Activated T-helper 1 cell treated with anti-CD3 and anti-CD28 coated beads, Interleukin-12 subunit alpha, Interleukin-12 subunit beta, Interleukin-2, Interleukin-4 antibody, amounts not matched to agents 30 ng/mL and 10 ng/mL and 1 ng/mL, durations not matched to agents 14 hours and 24 hours and 36 hours (primary cell): ENCODE measurements at places on chromosomes 3 and 15. TPM values are rescaled to one million over a fixed set of nuclear protein-coding genes. Genes with fewer than 3 reads are reported as not detected.

Gene SNTN
- total RNA-seq, result not detected in 2 replicates

Gene GOLGA8T
- total RNA-seq, result 0.22 TPM in 1 of 2 replicates, not detected in the other

Gene CCDC32
- 28.4 and 36.9 TPM in 2 replicates for total RNA-seq

Gene LMAN1L
- 0.75 and 0.93 TPM in 2 replicates for total RNA-seq

Gene ST3GAL6
- 0.44 and 0.83 TPM in 2 replicates for total RNA-seq

Gene ADAMTSL3
- not detected in 2 replicates for total RNA-seq

Gene CCK
- not detected in 2 replicates for total RNA-seq

Gene C2CD4A
- total RNA-seq, result 0.13 and 0.17 TPM in 2 replicates

Gene TGFBR2
- 58.2 and 59.6 TPM in 2 replicates for total RNA-seq

Gene SPTBN5
- 1.2 and 1.9 TPM in 2 replicates for total RNA-seq

Gene ROPN1
- total RNA-seq, result not detected in 2 replicates

Gene HGD
- 0.16 TPM in 1 of 2 replicates, not detected in the other for total RNA-seq

Gene SOX14
- not detected in 2 replicates for total RNA-seq

Gene CCR3
- total RNA-seq, result 0.29 TPM in 1 of 2 replicates, not detected in the other

Gene SMC4
- total RNA-seq, result 163 and 164 TPM in 2 replicates

Gene SERINC4
- total RNA-seq, result 0.39 and 0.41 TPM in 2 replicates

Gene GCNT3
- total RNA-seq, result not detected in 2 replicates

Gene TP63
- 0.51 and 0.67 TPM in 2 replicates for total RNA-seq

Gene IQCH
- total RNA-seq, result 0.88 and 1.2 TPM in 2 replicates

Gene GTPBP8
- 22.6 and 25.0 TPM in 2 replicates for total RNA-seq

Gene CCR5
- 5.8 TPM in 2 replicates for total RNA-seq

Gene NEK10
- total RNA-seq, result 0.54 and 0.57 TPM in 2 replicates

Gene TRIM42
- total RNA-seq, result not detected in 2 replicates

Gene ZNF860
- 0.34 and 0.81 TPM in 2 replicates for total RNA-seq

Gene CTXN2
- not detected in 2 replicates for total RNA-seq

Gene PDZRN3
- not detected in 2 replicates for total RNA-seq

Gene ACKR4
- total RNA-seq, result 0.15 and 0.16 TPM in 2 replicates

Gene GOLGA6L7
- total RNA-seq, result not detected in 2 replicates

Gene C3orf80
- 0.18 and 0.42 TPM in 2 replicates for total RNA-seq

Gene LTK
- 0.13 TPM in 1 of 2 replicates, not detected in the other for total RNA-seq

Gene SCG5
- total RNA-seq, result 1.6 and 2.6 TPM in 2 replicates

Gene ERICH6
- total RNA-seq, result not detected in 2 replicates

Gene CSPG5
- total RNA-seq, result 1.4 and 1.7 TPM in 2 replicates

Gene SH2D7
- not detected in 2 replicates for total RNA-seq

Gene MTMR10
- total RNA-seq, result 11.8 and 13.4 TPM in 2 replicates

Gene CFAP91
- total RNA-seq, result 0.24 TPM in 1 of 2 replicates, not detected in the other

Gene POLR2M
- 60.3 and 62.4 TPM in 2 replicates for total RNA-seq

Gene ALDH1L1
- total RNA-seq, result not detected in 2 replicates

Gene HYKK
- total RNA-seq, result 1.2 and 1.4 TPM in 2 replicates
